ENCODE measurements at places on chromosomes 7 and 10.

DNA sequence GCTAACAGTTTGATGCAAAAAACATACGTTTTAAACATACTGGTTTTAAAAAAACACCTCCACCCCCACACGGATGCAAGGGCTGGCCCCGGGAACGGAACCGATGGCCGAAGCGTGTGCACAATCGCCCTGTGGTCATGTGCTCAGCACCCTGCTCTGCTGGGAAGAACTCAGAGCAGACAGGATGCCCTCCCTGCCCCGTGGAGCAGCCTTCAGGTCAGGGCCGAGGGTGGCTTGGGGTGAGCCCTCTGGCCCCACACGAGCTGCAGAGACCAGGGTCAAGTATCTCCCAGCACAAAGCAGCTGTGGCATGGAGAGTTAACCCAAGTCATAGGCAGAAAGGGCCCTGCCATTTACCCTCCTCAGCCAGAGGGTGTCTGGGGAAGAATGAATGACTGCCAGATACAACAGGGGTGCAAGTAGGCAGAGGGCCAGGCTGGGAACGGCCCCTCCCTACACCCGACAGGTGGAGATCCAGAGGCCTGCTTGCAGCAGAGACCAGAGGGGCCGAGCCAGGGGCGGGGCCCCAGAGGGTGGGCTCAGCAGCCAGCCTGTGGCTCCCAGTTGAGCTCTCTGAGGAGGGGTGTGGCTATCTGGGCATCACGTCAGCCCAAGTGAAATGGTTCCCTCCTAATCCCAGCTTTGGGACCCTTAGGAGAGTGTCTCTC lies 56.8 kb downstream of the ZRANB1 start:
- DNase-seq, result no peak

DNA sequence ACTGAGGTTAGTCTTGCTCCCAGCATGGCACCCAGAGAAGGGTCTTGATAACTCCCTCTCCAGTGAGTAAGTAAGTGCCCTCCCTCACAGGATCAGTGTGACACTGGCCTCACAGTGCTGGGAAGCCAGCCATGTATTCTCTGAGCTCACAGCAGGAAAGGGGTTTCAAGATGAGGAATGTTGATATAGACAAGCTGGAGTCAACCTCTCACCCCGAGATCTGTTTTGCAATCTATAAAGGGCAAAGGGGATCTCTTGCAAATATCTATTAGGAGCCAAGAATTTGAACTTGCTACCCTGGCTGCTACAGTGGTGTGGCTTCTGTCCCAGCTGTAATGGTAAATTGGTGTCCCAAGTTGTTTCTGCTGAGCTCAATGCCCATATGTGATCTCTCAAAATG lies 70.2 kb upstream of the ADAM12 start:
- no peak for DNase-seq

DNA sequence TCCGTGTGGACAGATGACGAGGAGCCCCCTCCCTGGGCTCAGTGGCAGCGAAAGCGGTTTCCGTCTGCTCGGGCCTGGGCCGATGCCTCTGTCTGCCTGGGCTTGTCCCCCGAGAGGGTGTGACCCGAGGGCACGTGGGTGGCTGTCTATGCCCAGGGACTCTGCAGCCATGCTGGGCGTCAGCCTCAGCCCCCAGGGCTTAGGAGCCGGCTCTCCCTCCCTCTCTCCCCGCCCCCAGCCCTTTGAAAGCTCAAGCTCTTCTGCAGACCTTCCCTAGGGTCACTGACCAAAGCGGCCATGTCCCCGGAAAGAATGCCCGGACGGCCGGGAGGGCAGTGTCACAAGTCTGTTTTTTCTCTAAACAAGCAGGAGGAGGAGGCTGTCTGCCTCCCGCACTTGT lies 7.1 kb downstream of the MICALL2 start:
- DNase-seq, result no peak

GRCh38 chr10:73413108-73413527 lies 740 bp downstream of the ANXA7 start:
- DNase-seq, result no peak

- no peak for DNase-seq
Measured at GRCh38 chr10:22110761-22111160, 107.1 kb downstream of the EBLN1 start.

GRCh38 chr7:10934292-10934691 lies 39.4 kb upstream of the PHF14 start:
- peak; percentile 54 for DNase-seq

GRCh38 chr10:101272229-101272868 lies 43.1 kb upstream of the LBX1 start:
- peak; percentile 26 for DNase-seq

DNA sequence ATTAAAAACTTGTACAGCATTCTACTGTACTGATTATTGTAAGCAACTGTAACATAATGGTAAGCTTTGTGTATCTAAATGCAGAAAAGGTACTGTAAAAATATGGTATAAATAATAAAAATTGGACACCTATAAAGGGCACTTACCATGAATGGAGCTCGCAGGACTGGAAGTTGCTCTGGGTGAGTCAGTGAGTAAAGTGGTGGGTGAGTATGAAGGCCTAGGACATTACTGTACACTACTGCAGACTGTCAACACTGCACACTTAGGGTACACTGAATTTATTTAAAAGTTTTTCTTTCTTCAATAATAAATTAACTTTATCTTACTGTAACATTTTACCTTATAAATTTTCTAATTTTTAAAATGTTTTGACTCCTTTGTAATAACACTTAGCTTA lies 118.6 kb upstream of the ASAH2 start:
- no peak for DNase-seq

- DNase-seq, result peak; percentile 5
Measured at GRCh38 chr7:131302876-131303707, 24.6 kb upstream of the MKLN1 start.

DNA sequence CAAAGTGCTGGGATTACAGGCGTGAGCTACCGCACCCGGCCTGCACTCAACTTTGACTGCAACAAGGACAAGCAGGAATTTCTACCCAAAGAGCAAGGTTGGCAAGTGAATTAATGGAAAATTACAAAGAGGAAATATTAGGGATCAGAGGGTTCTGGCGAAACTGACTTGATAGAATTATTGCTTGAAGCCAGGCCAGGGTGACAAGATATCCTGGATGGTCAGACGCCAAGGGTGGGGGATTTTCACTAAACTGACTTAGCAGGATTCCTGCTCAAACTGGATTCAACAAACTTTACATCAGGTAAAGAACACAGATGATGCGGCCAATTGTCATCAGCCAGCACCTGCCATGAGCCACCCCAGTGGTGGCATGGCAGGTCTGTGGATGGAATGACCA lies 603.6 kb upstream of the MGMT start:
- no peak for DNase-seq

- DNase-seq, result peak; percentile 83
Measured at GRCh38 chr10:17038627-17039026, 91.0 kb downstream of the CUBN start.

- no peak for DNase-seq
Measured at GRCh38 chr7:104643587-104644217, 315.3 kb downstream of the LHFPL3 start.

DNA sequence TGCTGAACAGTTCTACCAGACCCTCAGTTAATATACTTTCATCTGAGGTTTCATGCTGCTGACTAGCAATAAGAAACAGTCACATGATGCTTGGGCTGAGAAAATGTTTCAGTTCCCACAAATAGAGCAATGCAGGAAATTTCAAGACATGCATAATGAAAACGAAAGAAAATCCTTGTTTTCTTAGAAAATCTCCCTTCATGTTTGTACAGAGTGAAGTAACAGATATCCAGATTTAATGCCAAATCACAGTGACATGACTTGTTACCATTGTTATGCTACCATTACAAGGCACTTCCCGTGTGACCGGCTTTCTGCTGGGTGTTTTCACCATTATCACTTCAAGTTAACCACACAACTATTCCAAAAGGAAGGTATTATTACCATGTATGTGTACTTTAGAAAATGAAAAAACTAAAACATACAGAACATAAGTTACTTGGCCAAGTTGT lies 121.7 kb downstream of the DOCK4 start:
- no peak for DNase-seq

GRCh38 chr10:21318540-21319167 lies 206.8 kb downstream of the SKIDA1 start:
- DNase-seq, result no peak

- DNase-seq, result no peak
Measured at GRCh38 chr10:49654036-49654693, 25.3 kb upstream of the C10orf53 start.

DNA sequence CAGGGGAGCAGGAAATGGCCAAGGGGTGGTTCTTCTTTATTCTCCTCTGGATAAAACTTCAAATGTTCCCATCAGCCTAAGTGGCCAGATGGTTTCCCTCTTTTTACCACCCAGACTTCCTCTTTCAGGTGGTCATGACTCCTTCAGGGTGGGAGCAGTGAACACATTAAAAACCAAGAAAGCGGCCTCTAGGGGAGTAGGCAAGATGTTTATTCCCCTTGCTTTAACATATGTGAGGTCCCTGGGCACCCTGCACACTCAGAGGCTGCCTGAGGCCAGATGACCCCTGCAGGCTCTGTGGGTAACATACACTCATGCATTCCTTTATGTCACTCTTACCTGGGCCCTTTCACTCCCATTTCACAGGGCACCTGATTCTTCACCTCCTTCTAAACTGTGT lies 357.4 kb downstream of the ABCA13 start:
- no peak for DNase-seq

GRCh38 chr10:72158176-72158575 lies 57.6 kb upstream of the ANAPC16 start:
- DNase-seq, result no peak

Data from fibroblast of skin of left quadriceps (primary cell).